ENCODE measurements at places on chromosomes 3 and 15.

- no peak for DNase-seq
These were observed 123.9 kb downstream of the OXNAD1 start for GRCh38 chr3:16388850-16389441.

DNA sequence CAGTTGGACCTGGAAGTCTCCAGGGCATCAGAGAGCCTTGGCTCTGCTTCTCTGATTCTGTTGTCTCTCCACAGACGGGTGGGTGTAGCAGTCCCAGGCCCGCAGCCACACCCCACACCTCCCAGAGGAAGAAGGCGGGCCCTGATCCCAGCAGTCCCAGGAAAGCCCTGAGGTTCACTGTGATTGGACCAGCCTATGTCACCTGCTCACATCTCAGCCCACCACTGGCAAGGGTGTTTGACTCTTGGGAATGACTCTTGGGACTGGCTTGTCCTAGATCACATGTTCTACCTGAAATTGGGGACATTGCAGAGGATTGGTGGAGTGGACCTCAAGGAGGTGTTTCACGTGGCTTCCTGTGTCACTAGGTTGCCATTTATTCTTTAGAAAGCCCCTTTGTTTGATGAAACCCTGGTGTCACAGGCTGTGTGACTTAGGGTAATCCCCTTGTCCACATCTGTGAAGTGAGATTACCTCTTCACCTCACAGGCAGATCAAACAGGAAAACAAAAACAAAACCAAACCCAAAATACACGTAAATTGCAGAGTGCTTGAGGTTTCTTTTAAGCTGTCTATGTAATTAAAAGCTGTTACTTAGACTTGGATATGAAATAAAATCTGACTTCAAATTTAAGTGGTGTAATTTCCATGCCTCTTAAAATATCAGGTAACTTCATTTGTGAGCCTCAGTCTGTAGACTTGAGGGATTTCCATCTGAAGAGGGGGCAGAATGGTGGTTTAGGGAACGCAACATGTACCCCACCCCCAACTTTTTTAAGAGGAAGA, 26.7 kb downstream of the FLNB start:
- DNase-seq: no peak

DNA sequence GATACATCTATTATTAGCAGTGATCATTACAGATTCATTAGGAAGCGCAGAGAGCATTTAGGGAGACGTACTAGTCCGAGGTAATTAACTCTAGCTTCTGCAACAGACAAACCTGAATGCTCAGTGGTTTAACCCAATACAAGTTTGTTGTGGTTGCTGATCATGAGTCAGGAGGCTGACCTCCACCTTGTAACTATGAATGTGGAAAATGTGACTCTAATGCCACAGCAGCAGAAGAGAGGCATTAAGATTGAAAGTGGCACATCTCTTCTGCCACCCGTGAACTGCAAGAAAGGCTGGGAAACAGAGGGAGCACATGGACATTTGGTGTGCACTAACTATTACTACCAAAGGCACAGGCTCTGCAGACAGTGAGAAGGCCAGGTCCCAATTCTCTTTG, 71.2 kb upstream of the C3orf80 start:
- no peak for DNase-seq

DNA sequence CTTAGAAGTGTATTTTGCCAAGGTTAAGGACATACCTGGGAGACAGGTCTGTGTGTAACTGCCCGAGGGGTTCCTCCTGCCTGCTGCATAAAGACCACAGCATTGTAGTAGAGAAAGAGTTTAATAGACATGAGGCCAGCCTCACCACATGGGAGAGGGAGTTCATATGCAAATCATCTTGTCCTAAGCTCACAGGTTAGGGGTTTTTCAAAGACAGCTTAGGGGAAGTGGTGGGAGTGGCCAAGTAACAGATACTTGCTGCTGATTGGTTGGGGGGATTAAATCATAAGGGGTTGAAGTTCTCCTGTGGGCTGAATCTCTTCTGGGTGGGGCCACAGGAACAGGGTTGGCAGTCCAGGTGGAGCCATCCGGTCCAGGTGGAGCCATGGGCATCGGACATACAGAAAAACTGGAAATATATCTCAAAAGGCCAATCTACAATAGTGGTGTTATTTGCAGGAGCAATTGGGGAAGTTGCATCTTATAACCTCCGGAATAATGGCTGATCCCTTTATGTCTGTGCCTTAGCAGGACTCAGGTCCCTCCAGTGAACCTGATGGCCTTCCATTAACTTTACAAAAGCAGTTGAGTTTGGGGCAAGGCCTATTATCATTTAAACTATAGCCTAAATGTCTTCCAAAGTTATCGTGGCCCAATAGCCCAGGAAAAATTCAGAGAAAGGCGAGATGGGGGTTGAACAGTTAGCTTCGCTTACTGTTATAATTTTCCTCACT, 86.0 kb upstream of the MFGE8 start:
- DNase-seq: no peak

DNA sequence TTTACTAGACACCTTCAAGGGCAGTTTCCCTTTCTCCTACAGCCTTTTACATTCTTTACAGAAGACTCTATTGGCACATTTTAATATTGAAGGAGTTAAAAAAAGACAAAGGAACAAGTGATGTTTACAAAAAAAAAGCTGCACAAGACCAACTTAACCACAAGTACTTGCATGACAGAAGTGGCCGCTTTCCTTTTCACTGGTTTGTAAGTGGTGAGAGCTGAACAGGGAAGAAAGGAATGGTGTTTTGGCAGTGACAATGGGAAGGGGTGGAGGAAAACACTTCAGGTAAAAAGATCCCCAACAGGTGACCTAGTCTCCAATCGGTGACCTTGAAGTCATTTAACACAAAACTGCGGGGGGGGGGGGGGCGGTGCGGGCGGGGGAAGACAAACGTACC, 1.1 kb downstream of the WDR72 start:
- no peak for DNase-seq

DNA sequence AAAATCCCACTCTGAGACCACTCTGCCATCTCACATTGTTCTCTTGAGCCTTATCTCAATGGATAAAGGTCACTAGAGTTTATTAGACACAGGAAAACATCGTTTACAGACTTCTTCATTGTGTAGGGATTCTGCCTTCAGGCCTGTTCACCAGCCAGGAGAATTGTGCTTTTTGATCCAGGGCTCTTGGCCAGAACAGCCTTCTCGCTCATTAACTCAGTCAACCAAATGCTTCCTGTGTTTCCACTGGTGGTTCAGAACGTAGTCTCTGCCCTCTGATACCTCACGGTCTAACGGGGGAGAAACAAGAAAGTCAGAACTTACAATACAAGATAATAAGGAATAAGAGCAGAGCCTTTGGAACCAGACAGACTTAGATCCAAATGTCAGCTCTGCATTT, 54.2 kb upstream of the TSEN2 start:
- DNase-seq: no peak

GRCh38 chr3:133937756-133938601, 42.3 kb upstream of the RAB6B start:
- no peak for DNase-seq

DNA sequence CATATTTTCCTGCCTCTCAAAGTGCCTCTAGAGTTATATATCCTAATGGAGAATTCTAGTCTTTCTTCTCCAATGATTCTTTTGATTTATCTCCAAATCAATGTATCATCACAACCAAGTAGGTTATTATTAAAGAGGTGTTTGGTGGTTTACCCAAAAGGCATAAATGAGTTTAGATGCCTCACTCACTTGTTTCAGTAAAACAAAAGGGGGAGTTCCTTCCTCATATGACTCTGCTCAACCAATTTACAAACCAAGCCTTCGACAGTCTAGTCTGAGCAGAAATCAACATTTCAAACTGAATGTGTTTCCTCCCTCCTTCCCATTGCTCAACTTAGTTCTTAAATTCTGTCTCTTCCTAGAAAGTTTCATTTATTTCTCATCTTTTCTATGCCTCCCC, 116.5 kb downstream of the TNIK start:
- no peak for DNase-seq

DNA sequence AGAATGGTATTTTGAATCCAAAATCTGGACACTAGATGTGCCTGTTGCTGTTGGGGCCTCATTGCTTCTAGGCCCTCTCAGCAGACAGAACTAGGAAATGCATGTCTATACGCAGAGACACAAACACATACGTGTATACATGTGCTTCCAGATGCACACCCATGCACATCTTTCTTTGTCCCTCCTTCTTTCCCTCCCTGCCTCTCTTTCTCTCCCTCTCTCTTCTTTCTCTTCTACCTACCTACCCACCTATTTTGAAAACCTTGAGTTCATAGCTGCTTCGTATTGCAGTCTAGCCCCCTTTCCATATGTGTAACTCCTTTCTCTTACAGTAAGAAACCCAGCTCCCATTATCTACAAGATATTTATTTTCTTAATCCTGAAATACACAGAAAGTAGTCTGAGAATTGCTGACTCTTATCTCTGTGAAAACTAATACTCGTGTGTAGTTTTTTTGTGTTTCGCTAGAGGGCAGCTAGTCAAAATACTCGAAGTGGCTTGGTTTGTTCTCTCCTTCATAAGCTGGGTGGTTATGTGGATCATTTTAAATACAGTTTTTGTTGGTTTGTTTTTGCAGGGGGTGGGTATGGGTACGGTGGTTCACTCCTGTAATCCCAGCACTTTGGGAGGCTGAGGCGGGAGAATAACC, 18.5 kb downstream of the RPL32 start:
- no peak for DNase-seq

DNA sequence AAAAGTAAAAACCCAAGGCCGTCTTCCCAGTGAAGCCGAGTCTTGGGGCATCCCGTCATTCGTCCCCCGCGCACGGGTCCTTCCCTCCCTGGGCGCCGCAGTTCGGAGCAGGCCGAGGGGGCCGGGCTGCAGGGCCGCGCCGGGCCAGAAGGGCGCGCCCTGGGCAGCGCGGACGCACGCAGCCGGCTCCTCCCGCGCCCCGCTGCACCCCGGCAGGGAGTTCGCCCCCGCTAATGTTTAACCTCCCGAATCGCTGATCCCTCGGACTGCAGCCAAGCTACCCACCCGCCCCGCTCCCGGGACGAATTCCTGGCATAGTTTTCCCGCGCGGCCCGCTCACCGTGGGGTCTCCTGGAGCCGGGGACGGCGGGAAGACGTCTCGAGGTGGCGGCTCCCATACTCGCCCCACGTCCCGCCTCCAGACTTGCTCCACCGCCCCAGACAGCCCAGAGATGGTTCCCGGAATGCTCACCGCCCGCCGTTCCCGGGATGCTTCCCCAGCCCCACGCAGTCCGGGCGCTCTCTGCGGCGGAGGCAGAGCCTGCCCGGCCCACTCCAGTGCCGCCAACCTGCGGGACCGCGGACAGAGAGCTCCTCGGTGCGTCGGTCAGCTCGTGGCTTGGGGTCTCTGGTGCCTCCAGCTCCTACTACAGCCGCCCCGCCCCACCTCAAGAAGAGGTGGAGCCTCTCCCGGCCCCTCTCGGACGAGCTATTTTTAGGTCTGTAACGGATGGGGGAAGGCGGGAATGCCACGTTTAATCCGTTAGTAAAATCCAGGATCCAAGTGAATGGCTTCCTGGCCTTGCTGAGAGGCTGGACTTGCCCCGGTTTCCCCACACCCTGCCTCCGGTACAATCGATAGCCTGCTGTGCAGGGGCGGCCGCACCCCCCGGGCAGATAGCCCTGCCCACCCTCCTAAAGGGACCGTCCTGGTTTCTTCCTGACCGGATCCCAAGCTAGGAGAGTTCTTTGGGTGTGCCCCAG, at the start of gene DZIP1L:
Gene DZIP1L, minus strand, starts transcription at position 621 of the 984 bp plus-strand sequence. CDS start 11,637 bp downstream, outside the sequence.
- DNase-seq: peak; percentile 61

GRCh38 chr3:160540551-160540950, 24.8 kb downstream of the KPNA4 start:
- no peak for DNase-seq

DNA sequence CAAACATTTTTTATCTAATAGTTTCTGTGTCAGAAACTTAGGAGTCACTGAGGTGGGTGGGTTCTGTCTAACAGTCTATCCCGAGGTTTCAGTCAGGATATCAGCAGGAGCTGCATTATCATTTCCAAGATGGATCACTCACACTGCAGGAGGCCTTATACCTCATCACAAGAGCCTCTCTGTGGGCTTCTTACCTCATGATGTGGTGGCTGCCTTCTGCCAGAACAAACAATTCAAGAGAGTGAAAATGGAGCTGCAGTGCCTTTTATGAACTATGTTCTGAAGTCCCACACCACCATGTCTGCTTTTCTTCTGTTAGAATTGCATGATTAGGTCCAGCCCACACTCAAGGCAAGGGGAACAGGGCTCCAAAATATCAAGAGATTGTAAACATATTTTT, 27.9 kb downstream of the RFX7 start:
- DNase-seq: peak; percentile 4

DNA sequence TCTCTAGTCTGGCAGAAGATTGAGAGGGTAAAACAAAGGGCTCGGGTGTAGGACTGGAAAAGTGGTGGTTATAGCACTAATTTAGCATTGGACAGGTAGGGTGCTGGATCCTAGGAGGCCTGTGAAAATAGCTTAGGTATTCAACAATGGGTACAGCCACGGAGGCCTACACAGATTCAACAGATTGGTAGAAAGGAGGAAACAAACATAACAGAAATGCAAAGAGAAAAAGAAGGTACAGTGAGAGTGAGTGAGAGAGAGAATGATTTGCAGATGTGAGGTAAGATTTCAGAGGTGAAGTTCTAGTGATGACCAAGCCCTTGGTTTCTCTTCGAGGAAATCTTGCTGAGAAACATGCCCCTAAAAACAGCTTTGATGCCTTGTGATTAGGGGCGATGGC, 37.9 kb downstream of the ADIPOQ start:
- no peak for DNase-seq

DNA sequence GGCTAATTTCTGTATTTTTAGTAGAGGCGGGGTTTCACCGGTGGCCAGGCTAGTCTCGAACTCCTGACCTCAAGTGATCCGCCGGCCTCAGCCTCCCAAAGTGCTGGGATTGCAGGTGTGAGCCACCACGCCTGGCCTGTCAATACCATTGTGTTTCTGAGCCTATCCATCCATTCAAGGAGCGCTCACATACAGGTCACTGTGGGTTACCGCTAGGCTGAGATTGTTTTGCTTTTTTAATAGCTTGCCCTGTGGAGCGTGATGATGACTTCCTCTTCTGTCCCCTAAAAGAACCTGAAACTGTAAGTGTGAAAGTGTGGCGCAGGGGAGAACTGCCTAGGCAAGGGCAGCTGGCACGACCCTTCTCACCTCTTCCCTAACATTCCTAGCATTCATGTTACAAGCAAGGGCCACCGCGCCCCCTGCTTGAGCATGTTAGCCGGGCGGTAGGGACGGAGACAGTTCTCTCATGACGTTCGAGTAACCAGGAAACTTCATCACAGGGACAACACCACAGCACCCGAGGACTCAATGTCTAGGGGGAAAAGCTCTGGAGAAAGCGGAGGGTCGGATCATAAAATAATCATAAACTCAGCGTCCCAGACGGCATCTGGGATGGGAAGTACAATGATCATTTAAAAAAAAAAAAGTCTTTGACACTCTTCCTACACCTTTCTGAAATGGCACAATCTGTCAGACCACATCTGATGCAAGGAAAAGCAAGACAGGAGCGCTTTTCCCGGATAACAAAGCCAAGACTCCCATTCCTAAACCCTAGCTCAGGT, 790 bp downstream of the LAMP3 start:
- no peak for DNase-seq

GRCh38 chr3:38623539-38623938, 25.9 kb downstream of the SCN5A start:
- DNase-seq: no peak
